ENCODE measurements at places on chromosomes 4 and X.

DNA sequence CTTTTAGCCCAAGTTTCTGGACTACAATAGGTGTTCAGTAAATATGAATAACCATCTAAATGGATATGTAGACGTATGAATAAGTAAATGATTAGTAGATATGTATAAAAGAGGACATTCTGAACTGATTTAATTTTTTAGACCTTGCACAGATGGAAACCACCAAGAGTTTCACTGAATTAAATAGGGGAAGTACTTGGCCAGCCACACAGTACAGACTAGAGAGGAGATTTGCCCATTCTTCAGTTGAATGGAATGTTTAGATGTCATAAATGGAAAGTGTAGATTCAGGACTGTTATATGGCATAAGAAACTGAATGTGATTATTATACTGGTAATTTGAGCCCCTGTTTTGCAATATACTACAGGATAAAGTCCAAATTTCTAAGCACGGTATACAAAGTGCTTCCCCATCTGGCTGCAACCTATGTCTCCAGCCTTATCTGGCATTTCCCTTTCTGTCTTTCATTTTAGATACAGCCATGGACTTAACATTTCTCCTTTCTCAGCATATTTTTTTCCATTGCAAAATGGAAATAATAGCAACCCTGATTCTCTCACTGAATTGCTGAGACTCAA, 137.8 kb upstream of the HS3ST1 start:
- DNase-seq = no peak

DNA sequence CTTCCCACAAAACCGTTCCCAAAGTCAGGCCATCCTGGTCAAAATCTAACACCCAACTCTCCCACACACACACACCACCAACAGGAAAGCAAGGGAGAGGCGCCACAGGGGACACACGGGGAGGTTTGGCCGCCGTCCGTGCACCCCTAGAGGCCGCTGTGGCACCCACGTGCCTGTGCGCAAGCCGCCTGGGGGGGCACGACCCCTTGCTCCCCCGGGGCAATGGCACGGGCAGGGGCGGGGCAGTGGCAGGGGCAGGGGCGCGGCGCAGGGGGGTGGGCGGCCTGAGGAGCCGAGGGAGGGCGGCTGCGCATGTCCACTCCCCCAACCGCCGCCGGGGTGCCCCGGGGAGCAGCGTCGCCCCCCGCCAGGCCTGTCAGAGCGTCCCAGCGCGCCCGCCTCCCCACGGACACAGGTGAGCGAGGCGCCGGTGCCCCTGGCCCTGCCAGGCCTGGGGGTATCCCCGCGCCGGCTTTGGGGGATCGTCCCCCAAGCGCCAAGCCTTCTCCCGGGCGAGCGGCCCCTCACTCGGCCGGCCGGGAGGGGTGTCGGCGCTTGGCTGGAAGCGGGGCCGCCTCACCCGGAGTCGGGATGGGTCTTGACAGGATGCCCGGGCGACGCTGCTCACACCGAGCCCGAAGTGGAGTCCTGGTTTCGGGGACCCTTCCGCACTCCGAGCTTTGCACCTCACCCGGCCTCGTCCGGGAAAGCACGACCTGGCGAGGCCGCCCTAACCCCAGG, at the start of gene ERAS:
Gene ERAS (plus strand): TSS at position 379 of the 741 bp plus-strand sequence. CDS start 2,611 bp downstream, outside the sequence.
- DNase-seq = no peak

GRCh38 chr4:160523231-160523630, 1420.4 kb downstream of the RAPGEF2 start:
- no peak for DNase-seq

- no peak for DNase-seq
These were observed 155.6 kb upstream of the PITX2 start for GRCh38 chr4:110778521-110778920.

DNA sequence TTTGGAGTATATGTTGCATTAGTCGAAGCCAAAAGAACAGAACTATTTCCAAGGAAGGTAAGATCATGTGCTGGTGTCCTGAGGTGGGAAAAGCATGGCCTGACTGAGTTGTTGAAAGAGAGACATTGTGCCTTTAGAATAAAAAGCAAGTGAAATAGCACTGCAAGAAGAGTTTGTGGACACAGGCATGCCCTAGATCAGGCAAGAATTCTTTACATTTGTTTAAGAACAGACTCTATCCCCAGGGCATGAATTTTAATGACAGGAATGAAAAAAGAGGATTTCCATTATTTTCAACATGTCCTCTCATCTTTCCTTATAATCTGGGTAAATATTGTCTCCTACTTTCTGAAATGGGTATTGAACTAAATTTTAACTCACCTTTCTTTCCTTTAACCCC, 516.2 kb upstream of the GALNT7 start:
- no peak for DNase-seq

DNA sequence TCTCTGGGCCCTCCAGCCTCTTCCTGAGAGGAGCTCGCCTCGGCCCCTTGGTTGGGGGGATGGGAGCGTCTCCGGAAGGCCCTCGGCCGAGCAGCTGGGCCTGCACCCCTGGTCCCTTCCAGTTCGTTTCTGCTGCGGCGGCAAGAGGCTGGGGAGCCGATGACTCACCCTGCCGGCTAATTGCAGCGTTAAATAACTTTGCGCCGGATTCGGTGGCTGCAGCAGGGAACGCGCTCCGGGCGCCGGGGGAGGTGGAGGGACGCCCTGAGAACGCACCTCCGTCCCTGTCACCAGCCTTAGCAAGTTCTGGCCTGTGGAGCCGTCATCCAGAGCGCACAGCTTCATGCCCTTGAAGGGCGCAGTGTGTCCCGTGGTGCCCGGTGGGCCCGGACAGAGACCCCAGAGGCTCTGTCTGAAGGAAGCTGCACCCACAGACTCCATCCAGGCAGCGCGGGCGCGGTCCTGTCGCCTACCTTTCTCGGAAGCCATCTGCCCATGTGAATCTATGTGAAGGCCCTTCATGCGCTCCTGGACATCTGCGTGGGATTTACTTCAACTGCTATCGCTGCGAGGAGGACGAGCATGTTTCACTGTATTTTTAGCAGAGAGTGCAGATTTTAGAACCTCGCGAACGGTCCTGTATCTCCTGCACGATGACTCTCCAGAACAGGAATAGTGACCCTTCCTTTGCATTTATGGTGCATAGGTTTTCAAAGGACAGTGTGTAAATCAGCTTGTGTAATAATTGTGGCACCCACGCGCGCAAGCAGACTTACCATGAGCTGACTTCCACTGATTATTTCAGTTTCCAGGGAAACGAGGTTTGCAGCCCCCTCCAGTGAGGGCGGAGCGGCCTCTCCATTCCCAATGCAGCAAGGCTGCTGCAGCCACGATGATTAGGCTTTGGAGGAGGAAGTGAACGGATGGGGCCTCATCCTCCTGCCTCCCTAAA, 1.7 kb upstream of the TMEM271 start:
- no peak for DNase-seq

- DNase-seq = no peak
These were observed 12.8 kb downstream of the AIMP1 start for GRCh38 chr4:106329041-106329618.

DNA sequence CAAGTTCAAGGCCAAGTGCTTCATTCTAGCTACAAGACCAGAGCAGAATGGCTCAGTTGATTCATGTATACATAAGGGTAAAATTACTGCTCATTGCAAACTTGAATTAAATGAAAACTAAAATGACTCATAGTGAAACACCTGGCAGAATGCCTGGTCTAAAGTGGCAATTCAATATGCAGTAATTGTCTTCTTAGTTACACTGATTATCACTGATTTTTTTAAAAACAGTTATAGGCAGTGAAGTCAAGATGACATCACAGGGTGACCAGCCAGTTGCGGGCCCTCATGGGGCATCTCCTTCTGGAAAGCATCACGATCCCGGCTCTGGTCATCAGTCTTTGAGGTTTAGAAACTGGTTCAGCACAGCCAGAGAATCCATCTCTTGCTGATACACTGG, 154.2 kb downstream of the RAB28 start:
- DNase-seq = no peak

GRCh38 chr4:167265231-167265630, 30.9 kb upstream of the SPOCK3 start:
- DNase-seq = no peak

- DNase-seq = no peak
These were observed 5.7 kb upstream of the ZNF330 start for GRCh38 chr4:141215030-141215429.

GRCh38 chr4:37639551-37640285, 46.5 kb downstream of the RELL1 start:
- DNase-seq = no peak

- DNase-seq = peak; percentile 64
These were observed 328.6 kb upstream of the ARX start for GRCh38 chrX:25344161-25344936.

DNA sequence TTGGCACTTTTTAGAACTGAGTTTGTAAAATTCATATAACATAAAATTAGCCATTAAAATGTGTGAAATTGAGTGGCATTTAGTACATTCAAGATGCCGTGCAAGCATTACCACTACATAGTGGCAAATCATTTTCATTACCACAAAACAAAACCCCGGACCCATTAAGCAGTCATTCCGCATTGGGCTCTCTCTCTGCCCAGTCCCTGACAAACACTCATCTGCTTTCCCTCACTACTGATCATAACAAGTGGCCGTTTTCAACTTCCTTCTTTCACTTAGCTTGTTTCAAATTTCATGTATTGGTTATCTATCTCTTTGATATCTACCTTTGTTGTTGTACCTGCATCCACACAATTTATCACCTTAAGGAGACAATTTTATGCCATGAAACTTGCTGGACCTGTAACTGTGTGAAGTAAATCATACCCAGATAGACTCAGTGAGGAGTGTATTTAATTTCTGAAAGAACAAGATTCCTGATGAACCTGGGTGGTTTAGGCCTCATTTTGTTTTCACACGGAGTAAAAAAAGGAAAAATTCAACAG, 202.1 kb downstream of the OR13H1 start:
- no peak for DNase-seq

DNA sequence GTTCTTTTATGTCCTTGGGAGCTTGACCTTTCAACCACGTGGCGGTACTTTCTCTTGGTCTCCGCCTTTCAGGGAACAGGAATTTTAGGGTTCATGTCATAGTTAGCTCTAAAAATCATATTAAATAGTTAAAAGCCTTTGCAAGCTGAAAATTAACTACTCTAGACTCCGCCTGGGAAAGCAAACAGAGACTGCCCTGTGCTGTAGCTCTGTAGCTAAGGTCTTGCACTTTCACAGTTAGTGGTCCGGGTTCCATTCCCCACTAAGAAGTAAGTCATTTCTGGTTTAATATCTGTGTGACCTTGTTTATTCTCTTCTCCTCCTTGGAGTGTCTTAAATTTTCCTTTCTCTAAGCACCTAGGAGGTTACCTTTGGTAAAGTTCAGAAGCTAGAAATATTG, 118.2 kb downstream of the PHF8 start:
- DNase-seq = no peak

DNA sequence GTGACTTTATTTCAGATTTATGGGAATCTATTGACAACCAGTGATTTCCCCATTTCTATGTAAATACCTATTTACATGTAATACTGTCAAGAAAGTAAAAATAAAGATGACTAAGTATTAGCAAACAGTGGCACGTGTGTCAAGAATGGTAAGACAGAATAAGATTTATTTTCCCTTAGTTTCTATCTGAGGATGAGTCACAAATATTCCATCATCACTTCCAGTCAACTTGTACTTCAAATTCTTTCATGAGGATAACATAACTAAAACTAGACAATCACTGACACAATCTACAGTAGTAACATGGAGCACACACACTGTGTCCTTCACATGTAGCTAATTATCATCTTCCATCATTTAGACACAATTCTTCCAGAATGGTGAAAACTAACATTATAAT, 625.3 kb upstream of the PCDH7 start:
- DNase-seq = no peak

GRCh38 chr4:2812612-2813354, 19.9 kb downstream of the SH3BP2 start:
- no peak for DNase-seq

DNA sequence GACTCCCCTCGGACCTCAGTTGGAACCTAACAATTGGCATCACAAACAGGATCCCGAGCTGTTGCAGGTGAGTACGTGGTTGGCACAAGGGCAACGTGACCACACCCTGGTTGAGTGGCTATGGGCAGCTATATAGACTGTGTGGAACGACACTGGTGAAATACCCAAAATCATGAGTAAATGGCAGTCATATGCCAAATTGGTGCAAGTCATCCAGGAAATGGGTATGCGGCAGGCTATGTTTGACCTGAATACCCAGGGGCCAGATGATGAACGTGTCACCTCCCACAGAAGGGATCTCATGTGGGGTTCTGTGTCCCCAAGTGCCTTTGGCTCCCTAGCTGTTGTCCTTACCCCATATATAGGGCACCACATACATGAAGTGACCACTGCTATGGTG, 53.2 kb upstream of the CCDC149 start:
- DNase-seq = no peak

- DNase-seq = no peak
These were observed 208.0 kb downstream of the PRDM5 start for GRCh38 chr4:120714417-120715010.

DNA sequence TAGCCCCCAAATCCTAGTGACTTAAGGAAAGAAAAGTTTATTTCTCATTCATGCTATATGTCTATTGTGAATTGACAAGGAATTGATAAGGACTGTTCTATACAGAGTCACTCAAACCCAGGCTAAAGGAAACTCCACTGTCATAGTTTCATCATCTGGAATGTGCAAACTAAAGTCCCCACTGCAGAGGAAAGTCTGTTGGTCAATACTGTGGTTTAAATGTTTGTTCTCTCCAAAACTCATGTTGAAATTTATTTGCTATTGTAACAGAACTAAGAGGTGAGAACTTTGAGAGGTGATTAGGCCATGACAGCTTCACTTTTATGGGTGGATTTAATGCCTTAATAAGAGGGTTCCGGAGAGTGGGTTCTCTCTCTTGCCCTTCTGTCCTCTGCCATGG, 149.6 kb downstream of the COX18 start:
- DNase-seq = no peak

- no peak for DNase-seq
These were observed 76.9 kb downstream of the LRRC66 start for GRCh38 chr4:51943221-51943620.

DNA sequence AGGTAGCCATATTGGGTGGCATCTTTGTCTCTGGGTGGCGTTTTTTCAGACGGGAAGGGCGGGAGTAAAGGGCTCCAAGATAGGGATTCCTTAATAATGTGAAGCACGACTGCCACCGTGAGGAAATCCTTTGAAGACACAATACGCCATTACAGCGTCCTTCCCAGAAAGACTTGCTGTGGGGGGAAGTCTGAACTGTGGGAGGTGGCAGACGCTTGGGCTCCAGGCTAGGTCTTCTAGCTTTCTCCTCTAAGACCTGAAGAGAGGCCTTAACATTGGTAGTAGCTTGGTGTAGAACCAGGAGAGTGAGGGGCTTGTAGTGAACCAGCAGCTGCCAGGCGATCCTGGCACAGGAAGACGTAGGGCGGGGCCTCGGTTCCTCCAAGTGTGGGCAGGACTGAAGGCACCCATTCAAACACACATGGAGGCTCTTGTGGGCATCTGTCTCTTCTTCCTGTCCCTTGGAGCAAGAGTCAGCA, 197.3 kb downstream of the OR13H1 start:
- DNase-seq = peak; percentile 88

- DNase-seq = no peak
These were observed 323.2 kb downstream of the DHRSX start for GRCh38 chrX:2177541-2177940.
